GM18507 (cell line): ENCODE measurements at places on chromosomes 2 and 18.

DNA sequence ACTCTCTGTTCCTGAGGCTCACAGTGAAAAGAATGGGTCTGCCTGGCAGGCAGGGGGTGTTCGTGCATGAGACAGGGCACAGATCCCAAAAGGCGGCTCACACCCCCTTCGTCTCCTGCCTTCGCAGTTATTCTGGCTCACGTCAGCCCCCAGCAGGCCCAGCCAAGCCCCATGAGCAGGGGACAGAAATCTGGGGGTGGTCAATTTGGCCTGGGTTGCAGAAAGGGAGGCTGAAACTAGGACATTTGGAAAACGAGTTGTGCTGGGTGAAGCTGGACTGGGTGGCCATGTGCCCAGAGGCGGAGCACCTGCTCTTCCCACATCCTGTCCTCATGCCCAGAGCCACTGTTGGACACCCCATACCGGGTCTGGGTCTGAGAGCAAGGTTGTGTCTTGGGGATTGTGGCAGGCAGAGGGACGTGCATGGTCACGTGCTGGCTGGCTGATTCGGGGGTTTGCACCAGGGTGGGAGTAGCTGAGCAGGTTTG, 99.0 kb upstream of the MCFD2 start:
- DNase-seq, result no peak

GRCh38 chr2:120819720-120820210, 84.1 kb downstream of the GLI2 start:
- DNase-seq, result no peak

GRCh38 chr2:132953771-132954170, 283.8 kb upstream of the LYPD1 start:
- no peak for DNase-seq

GRCh38 chr18:31603315-31603714, 11.6 kb downstream of the TTR start:
- no peak for DNase-seq

GRCh38 chr2:41410011-41410410, 637.8 kb upstream of the PKDCC start:
- DNase-seq, result no peak

DNA sequence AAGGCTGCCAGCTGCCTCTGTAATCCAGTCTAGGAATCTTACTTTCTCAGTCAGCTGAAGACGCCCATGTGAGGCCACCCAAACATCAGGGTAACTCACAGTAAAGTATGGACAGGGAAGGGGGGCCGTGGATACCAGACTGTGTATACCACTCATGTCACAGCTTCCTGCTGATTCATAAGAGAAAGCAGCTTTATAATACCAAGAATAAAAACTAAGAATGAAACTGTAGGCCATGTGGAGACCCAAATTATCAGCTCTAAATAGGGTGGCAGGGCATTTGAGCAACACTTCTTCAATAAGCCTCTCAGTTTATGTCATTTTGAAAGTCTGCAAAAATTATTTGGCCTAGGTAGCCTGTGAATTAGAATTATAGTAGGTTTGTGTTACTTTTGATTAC, 115.0 kb upstream of the CDCA7 start:
- peak; percentile 57 for DNase-seq

DNA sequence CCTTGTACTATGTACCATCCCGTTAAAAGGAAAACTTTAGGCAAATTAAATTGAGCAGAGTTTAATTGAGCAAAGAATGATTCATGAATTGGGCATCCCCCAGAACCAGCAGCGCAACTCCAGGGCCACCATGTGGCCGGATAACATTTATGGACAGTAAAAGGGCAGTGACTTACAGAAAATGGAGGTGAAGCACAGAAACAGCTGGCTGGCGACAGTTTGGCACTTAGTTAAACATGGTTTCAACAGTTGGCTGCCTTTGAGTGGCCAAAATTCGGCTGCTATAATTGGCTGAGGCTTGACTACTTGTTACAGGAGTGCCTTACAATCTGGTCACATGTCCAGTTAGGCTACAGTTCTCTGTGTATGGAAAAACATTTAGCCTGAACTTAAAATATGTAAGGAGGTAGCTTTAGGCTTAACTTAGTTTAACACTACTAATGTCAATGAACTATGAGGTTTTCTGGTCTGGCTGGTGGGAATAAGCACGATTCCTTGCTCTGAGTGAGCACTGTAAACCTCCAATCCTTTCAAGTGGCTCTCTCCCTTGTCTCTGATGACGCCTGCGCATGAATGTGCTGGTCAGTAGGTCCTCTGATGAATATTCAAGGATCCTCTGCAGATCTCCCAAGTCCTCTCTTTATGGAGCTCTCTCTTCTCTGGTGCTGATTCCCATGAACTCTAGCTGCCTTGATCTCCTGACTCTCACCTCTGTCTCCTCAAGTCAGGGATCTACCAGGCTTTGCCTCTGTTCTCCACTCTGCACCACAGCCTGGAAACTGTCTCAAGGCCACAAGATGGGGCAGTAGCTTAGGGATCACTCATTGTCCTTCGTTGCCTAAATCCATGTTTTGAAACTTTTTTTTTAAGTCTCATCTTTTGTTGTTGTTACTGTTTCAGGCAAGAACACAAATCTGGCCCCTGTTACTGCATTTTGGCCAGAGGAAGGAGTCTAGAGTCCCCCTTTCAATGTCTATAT, 24.4 kb upstream of the RAB31 start:
- no peak for DNase-seq

DNA sequence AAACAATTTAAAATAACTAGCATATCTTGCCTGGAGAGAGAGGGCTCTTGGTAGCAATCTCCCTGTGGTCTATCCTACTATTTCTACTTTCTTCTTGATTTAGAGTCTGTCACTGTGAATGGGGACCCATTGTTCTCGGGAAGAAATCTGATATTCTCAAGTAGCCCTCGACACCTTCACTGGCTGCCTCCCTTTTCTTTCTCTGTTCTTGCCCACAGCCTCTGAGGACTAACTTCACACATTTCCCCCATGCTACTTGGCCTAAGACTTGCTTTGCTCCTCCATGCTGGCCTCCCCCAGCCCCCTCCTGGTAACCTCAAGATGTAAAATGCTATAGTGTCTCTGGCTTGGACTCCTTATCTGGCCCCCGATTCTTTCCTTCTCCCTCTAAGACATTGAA, 58.8 kb upstream of the NT5C1B start:
- no peak for DNase-seq

- no peak for DNase-seq
These were observed 17.9 kb downstream of the CYP26B1 start for GRCh38 chr2:72129681-72130340.

DNA sequence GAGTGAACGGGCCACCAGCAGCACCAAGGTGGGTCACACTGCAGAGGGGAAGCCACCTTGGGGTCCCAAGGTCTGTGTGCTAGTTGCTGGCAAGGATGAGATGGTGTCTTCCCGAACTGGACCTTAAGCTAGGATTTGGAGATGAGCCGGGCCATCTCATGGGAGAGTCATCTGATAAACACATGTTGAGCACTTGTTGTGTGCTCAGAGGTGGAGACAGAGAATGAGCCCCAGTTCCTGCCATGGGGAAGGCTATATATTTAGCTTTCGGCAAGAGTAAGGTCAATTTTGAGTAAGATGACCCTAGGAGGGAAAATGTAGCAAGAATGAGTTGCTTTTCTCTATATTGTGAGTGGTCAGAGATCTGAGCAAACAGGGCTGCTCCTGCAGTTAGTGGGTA, 41.4 kb upstream of the RPL31 start:
- DNase-seq, result no peak

DNA sequence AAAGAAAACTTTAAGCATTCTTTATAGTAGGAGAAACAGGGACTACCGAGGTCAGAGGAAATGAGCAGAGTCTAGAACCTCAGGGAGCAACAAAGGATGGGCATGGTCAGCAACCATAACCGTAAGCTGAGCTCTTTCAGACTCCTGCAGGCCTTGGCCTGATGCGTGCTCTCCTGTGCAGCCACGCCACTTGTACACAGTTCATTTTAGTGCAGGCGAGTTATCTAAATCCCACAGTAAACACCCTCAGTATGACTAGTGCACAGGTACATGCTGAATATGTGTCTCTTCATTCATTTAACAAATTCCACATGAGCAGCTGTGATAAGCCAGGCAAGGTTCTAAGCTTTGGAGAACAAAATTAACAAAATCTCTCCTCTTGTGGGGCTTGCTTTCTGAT, 401.2 kb upstream of the RAB12 start:
- no peak for DNase-seq

DNA sequence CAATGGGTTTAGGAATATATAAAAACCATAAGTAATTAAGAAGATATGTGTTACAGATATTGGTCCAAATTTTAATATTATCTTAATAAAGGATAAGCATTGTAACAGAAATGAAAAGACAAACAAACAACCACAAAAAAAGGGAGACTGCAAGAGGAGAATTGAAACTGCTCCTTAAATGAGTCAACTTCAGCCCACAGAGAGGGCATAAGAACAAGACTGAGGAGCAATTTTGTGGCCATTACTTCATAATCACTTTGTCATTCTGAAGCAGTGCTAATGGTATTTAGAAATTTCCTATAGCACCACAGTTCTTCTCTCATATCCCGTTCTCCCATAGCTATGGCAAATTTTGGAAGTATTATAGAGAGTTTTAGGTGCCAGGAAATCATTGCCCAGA, 193.2 kb upstream of the HNMT start:
- DNase-seq, result no peak

- DNase-seq, result no peak
These were observed 48.1 kb upstream of the CTIF start for GRCh38 chr18:48490641-48491293.

DNA sequence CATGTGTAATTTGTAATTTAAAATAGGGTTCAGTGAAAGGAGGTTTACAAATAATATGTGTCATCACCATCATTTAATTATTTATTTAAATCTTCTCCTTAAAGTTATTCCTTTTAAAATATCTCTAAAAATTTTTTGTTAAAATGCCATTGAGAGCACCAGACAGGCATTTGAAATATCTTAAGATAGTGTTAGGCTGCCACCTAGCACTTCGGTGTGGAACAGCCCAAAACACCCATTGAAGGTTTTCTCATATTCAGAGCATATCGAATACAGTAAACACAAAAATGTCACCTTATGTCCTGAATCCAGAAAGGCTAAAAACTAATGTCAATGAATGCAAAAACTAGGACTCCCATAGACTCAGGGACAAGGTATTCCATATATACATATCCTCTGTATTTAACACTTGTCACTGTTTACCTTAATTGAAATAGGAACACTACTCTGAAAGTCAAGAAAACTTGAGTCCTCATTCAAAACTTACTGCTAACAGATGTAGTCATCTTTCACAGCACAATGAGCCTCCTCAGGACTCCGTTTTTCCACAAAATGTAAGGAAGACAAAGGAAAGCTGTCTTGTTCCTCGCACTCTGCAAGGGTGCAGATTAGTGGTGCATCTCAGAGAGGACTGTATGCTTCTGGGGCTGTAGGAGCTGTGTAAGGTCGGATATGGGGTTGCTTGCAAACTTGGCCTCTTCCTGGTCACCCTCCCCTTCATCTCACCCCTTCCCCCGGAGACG, 329.5 kb downstream of the PAX3 start:
- no peak for DNase-seq

DNA sequence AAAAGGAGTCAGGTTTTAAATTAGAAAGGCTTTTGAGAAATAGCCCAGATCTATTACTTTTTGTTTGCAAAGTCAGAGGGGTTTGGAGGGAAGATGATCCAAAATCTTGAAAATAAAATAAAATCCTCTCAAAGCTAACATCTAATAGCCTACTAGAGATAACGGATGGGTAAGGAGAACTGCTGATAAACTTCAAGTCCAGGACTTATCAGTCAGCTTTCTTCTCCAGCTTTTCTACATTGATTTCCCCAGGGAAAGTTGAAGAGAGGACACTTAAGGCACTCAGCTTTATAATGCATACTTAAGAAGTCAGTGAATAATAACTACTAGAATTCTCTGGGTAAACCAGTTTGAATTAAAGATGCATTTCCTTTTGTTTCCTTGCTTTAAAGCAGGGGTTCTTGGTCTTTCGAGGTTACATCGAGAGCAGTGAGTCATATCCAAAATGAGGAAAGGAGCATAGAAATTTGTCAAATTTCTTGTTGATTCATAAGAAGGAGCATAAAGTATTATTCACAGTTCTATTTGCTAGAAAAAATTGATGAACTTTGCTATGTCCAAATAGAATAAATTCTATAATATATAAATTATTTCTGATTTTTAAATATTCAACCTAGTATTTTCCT, 43.2 kb upstream of the ITPRID2 start:
- no peak for DNase-seq

- no peak for DNase-seq
These were observed 23.8 kb downstream of the NABP1 start for GRCh38 chr2:191701696-191702095.

GRCh38 chr2:169185711-169186110, 116.3 kb downstream of the DHRS9 start:
- DNase-seq, result no peak

- no peak for DNase-seq
These were observed 504.2 kb downstream of the ZEB2 start for GRCh38 chr2:144015655-144016245.

- no peak for DNase-seq
These were observed 214.1 kb downstream of the HDAC4 start for GRCh38 chr2:239186516-239187357.

DNA sequence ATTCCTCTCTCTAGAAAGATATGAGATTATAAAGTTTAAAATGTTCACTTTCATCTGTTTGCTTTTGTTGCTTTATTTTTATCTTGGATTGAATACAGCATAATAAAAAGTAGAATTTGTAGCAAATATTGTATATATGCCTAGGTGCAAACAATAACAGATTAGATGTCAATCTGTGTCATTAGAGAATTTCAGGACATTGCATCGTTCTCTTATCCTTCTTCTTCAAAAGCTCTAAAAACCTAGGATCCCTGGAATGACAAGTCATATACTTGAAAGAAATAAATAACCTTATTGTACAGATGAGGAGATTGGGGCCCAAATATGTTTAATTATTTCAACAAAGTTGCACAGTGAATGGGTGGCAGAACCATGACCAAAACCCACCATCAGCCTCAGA, 102.8 kb upstream of the BZW1 start:
- DNase-seq, result no peak

DNA sequence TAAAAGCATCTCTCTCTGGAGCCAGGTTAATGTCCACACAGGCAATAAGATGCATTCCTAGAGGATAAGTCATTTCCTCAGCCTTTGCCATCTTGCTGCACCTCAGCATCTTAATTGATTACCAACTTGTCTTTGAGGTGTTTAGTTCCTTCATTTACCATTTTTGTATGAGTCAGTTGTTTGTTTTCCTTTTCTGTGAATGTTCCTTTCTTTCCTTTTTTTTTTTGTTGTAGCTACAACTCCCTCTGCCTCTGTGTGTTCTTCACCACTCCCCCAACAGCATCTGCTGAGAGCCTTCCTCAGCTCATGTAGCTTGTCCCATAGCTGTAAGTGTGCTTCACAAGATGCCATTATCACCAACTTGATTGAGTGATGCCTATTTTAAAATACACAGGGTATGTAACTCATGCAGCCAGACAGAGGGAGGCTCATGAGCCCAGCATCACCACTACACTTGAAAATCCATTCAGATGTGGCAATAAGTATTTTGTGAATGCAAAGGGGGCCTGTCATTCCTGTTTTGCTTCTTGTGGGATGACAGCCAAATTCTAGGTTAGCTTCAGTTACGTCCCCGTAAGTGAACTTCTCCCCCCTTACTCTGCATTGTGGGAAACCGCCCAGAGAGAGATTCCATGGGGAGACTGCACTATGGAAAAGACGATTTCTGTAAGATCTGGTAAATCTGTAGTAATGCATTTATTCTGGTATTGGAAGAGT, 315.9 kb upstream of the ZEB2 start:
- no peak for DNase-seq

GRCh38 chr2:46142546-46143428, 154.4 kb upstream of the EPAS1 start:
- no peak for DNase-seq
